Activated CD4-positive, alpha-beta T cell treated with anti-CD3 and anti-CD28 coated beads for 36 hours (primary cell): ENCODE measurements at places on chromosomes 5 and 9.

DNA sequence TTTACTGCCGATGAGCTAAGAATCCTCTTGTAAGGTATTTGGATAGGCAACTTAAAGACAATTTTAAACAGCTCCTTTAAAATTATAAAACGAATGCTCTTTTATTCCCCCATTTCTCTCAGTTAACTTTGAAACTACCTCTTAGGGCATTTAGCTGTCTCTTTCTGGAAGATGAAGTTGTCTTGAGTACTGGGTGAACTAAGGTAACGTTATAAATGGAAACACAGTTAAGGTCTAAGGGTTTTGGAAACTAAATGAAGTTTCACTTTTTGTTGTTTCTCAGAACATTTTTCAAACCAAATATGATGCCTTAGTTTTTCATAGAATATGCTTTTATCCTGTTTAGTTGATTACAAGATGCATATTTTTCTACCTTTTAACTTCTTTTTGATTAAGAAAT, 6.8 kb downstream of the UBE2R2 start:
- no peak for DNase-seq

- DNase-seq = no peak
Measured at GRCh38 chr5:78717674-78718584, 69.4 kb upstream of the LHFPL2 start.

DNA sequence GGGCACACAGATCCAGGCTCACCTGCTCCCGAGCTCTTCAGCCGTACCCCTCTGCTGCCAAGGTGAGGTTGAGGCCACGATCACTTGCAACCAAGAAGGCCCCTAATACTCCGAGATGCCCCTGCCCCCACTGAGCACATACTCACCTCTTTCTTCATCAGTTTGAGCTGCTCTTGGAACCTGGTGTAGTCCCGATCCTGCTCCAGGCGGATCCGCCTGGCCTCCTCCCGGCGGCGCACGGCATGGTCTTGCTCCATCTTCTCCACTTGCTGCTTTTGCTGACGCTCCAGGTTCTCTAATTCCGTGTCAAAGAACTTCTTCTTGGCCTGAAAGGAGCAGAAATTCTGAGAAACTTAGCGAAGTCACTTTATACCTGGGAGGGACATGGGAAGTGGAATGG, 75.7 kb upstream of the FBXW11 start:
- no peak for DNase-seq

- peak; percentile 70 for DNase-seq
Measured at GRCh38 chr5:138077064-138077696, 6.7 kb upstream of the WNT8A start.

- DNase-seq = no peak
Measured at GRCh38 chr5:12615141-12615820, 711.0 kb upstream of the CTNND2 start.

DNA sequence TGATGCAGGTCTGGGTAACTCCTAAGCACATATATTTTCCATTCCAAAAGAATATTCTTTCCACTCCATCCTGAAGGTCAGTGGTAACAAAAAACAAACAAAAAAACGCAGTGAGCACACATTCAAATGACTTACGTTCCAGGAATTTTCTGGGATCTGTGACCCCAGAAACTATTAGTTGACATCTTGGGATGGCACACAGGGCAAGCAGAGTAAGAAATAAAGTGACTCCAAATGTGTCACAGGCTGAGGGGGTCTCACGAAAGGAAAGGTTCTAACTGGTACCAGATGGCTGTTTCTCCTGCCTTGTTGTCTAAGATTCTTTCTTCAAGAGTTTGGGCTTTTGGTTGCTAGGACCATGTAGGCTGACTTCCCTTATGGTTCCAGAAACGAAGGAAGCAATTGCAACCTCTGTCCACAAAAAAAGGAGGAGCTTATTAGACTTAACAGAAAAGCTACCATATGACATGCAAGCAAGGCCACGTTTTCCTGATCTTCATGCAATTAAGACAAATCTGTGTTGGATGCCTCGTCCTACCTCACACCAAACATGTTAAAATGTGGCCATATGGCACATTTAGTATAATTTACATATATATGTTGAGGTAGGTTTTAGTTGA, 32.7 kb downstream of the PTGS1 start:
- no peak for DNase-seq

DNA sequence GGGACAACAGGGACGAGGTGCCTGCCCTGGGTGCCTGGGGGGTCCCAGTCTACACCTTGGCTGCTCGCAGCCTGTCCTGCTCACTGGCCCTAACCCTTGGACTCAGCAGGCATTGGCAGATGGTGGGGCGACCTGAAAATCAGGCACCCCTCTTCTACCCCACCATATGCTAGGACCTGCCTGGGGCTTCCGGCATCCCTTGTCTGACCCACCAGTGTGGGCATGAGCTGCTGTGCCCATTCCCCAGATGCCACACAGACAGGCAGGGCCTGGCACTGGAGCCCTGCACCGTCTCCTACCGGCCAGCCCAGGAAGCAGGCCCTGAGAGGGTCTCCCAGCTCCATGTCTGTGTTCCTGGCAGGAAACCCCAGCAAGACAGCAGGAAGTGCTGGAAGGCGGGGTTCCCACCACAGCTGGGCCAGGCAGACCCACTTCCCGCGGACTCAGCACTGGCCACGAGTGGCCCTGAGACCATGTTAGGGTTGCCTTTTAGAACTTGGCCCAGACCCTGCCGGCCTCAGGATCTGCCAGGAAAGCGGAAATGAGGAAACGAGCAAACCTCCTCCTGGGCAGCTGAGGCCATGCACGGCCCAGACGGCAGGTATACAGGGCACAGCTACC, 3.1 kb downstream of the NINJ1 start:
- no peak for DNase-seq

- DNase-seq = no peak
Measured at GRCh38 chr5:150627731-150628545, 12.5 kb upstream of the SYNPO start.

DNA sequence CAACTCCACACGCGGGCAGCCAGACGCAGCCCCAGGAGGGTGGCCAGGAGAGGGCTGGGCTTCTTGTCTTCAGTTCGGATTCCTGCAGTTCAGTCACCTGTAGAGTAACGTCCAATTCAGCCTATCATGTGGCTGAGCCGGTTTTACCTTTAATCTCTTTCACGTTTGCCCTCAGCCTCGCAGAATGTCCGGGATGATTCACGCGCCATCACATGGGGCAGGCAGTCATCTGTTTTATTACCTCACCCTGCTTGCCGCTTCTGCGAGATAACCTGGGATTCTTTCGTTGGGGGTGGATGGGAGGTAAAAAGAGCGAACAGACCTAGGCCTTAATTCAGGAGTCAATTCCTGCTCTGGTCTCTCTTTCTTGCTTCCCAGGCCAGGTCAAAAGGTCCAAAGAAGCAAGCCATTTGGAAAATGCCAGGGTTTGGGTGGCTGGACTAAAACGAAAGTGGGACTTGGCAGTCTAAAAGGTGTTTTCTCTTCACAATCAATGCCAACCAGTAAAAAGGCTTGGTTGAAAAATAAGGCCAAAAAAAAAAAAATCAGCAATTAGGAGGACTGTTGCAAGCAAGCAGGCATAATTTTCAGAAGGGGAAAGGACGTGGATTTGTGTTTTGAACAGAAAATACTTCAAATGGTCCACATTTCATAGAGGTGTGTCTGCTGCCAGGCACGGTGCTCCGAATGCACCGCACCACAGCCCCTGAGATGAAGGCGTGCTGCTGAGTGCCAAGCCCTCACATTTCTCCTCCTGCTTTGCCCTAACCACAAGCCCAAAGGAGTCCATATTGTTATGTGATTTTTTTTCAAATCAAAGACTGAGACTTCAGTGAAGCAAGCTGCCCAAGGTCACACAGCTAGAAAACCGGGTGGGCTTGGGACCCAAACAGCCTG, 2.8 kb upstream of the WWC1 start:
- DNase-seq = no peak
